Lung (tissue), 17 donors: ENCODE measurements at places on chromosomes 7 and 10. TPM values are rescaled to one million over a fixed set of nuclear protein-coding genes. Genes with fewer than 3 reads are reported as not detected.

The SLIT1 gene
- total RNA-seq: 5.6 TPM

GRCh38 chr10:125249948-125250347 lies 89.6 kb upstream of the CTBP2 start:
- no peak overlapping the region for H3K4me3 ChIP-seq
- H3K27ac ChIP-seq: no peak overlapping the region
- DNase-seq: no peak

- no peaks in the 10 kb centered on the region for H3K4me1 ChIP-seq
- DNase-seq: no peak
- no peaks in the 10 kb centered on the region for H3K36me3 ChIP-seq
- no peak overlapping the region for H3K27ac ChIP-seq
- H3K4me3 ChIP-seq: no peak overlapping the region
These were observed 92.4 kb upstream of the BTBD16 start for GRCh38 chr10:122178655-122179054.

- peak overlapping the region; percentile 76 for H3K27ac ChIP-seq
- H3K36me3 ChIP-seq: peaks cover 14% of the 10 kb centered on the region
- DNase-seq: no peak
- no peaks in the 10 kb centered on the region for H3K27me3 ChIP-seq
These were observed 494 bp upstream of the RHBDD2 start for GRCh38 chr7:75878312-75878768.

The SFTPA1 gene
- total RNA-seq: 3,820 TPM

The TRIM24 gene
- total RNA-seq: 33.0 TPM
